ENCODE measurements at places on chromosomes 7 and 10. TPM values are rescaled to one million over a fixed set of nuclear protein-coding genes. Genes with fewer than 3 reads are reported as not detected.

Gene SPAG6
- total RNA-seq, result not detected

Gene EMX2
- not detected for total RNA-seq

Gene CYP3A4
- total RNA-seq, result not detected

Gene IL6
- not detected for total RNA-seq

Gene OR9A2
- total RNA-seq, result not detected

Gene SUN3
- total RNA-seq, result not detected

Gene FOXP2
- total RNA-seq, result 102 TPM

Gene SH2B2
- 2.2 TPM for total RNA-seq

Gene TAS2R3
- 2.6 TPM for total RNA-seq

Gene MYL10
- not detected for total RNA-seq

Gene HSPA14
- total RNA-seq, result 10.1 TPM

Gene ERVW-1
- total RNA-seq, result not detected

Gene LIPN
- not detected for total RNA-seq

Gene PON3
- total RNA-seq, result not detected

Gene TRIM50
- total RNA-seq, result not detected

Gene HYAL4
- not detected for total RNA-seq

Gene TMEM273
- total RNA-seq, result 4.8 TPM

Gene LDB3
- total RNA-seq, result 32.5 TPM

Gene TRIL
- 0.82 TPM for total RNA-seq

Gene EPO
- not detected for total RNA-seq

Gene IGFBP1
- not detected for total RNA-seq

Gene CCT6A
- 47.9 TPM for total RNA-seq

Gene ATOH7
- total RNA-seq, result 0.27 TPM

Gene GSTK1
- 333 TPM for total RNA-seq

Gene PRRT4
- not detected for total RNA-seq

Gene CCL24
- total RNA-seq, result 1.8 TPM

Gene ASZ1
- total RNA-seq, result not detected

Gene OR2F1
- not detected for total RNA-seq

Gene FAM237B
- not detected for total RNA-seq

Gene CPN1
- not detected for total RNA-seq

Gene ZC3HAV1L
- 71.4 TPM for total RNA-seq

Gene ANKRD22
- 6.1 TPM for total RNA-seq

Gene FAM185A
- 17.6 TPM for total RNA-seq

Gene VAX1
- not detected for total RNA-seq

Gene PDE6C
- total RNA-seq, result not detected

Gene EGFR
- 72.6 TPM for total RNA-seq

Gene SEPTIN14
- not detected for total RNA-seq

Gene HMX2
- not detected for total RNA-seq

Gene SLC16A12
- total RNA-seq, result 0.27 TPM

Gene HTR5A
- total RNA-seq, result not detected

Gene CALN1
- not detected for total RNA-seq

Gene SHH
- total RNA-seq, result 3.7 TPM

Gene OPN1SW
- total RNA-seq, result not detected

Data from transverse colon (tissue), 4 donors.